ENCODE measurements at places on chromosomes 7 and 10.

- DNase-seq = no peak
These were observed 27.9 kb upstream of the R3HCC1L start for GRCh38 chr10:98106531-98106930.

- no peak for DNase-seq
These were observed 353.6 kb downstream of the CALN1 start for GRCh38 chr7:72058579-72058978.

DNA sequence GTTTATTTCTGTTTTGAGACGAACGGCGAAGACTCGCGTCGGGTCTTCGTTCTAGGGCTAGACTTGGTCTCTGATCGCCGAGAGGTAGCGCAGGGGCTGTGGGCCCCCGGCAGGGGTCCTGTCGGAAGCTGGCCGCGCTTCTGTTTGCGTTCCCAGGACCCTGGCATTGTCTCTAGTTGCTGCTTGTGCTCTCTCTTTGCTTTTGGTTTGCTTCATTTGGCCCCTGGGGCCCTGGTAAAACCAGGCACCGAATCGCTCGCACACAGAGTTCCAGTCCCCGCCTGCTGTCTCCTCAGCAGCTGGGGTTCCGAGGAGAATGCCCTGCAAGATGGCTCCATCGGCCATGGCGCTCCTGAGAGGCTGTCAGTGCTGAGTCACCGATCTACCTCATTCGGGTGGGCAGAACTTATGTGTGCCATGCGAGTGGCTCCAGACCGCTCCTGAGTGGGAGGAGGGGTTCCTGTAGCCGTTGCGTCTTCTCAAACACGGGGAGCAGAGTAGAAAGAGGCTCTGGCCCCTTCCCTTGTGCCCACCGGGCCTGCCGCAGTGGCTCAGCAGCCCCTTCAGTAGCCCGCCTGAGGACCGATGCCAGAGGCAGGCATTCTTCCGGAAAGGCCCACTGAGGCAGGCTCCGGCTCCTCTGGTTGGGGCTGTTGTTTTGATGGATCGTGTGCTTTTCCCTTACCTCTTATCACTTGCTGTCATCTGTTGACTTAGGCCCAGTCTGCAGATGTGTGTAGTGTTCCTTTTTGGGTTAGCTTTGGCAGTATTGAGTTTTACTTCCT is 826 bp downstream of the CHPF2 start:
- peak; percentile 57 for DNase-seq

DNA sequence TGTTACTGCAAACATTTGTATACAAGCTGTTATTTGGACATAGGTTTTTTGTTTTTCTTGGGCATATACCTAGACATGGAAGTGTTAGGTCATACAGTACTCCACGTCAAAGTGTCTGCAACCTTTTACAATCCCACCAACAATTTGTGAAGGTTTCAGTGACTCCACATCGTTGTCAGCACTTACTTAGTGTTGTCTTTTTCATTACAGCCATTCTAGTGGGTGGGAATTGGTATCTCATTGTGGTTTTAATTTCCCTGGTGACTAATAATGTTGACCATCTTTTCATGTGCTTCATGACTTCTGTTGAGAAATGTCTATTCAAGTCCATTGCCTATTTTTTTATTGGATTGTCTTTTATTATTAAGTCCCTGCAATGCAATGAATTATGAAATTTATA is 95.0 kb downstream of the UBE3C start:
- no peak for DNase-seq

DNA sequence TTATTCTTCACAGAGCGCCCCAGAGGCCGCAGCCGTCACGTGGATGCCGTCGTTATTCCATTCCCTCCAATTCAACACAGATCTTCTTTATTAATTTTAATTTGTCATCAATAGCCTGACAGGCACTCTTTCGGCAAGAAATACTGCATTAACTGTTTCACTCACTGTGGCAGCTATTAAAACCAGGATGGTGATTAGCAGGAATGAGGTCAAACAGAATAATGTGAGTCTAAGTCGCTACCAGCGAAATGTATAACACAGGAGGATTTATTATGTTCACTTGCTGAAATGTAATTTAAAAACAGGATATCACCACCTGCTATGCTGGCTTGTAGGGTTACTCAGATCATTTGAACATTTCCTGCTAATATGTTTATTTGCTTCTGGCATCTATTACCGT is 74.2 kb upstream of the MGMT start:
- DNase-seq = no peak

DNA sequence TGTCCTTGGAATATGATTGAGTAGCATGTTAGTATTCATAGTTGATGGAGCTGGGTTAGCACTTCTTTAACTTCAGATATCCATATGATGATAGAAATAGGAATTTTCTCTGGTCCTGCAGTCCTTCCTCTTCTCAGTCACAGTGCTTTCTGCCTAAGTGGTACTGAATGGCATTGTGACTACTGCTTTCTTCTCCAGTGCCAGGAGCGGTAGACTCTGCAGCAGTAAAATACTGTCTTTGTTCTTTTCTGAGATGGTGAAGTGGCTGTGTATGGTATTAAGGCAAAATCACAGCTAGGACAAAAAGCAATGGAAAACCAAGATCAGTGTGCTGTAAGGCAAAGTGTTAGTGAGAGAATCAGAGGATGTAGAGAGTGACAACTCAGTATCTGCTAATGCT is 46.6 kb downstream of the C1GALT1 start:
- no peak for DNase-seq

DNA sequence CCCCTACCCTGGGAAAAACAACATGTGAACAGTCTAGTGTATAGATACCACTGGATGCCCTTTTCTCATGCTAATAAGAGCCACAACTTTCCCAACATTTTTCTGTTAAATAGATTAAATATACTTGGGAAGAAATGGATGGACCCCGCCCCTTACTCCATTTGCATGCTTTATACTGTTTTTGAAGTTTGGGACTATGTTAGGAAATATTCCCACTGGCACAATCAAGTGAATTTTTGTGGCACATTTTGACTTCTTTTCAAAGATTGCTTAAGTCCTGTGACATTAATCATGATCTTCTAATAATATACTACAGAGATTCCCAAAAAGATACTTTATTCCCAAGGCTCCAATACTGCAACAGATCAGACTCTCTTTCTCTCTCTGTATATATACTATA is 216.6 kb downstream of the TWIST1 start:
- no peak for DNase-seq

- DNase-seq = peak; percentile 11
These were observed at the start of gene APBB1IP for GRCh38 chr10:26437637-26438461. TSS of gene APBB1IP (plus strand) at chr10:26438341. CDS start at chr10:26492327, 53,986 bp downstream.

GRCh38 chr10:106582291-106582690 is 582.2 kb downstream of the SORCS1 start:
- no peak for DNase-seq

DNA sequence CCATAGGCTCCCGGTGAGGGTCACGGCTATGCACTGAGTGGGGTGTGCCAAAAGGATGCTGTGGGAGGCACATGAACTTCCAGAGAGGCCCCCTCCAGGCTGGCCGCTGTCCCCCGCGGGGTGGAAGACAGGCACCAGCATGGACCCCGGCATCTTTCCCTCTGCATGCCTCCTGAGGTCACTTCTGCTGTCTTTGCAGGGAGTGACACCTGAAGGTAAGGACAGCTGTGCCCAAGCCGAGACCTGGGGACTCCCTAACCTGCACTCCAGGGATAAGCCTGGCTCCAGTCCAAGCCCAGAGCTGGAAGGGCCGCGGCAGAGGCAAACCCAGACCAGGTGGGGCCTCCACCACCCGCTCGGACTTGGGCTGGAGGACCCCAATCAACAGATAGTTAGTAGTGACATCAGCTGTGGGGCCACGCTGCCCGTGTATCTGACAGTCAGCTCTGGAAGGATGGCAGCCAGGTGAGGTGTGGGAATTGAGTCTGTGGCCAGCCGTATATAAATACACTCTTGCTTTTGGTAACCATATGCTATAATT is 340.7 kb upstream of the MKI67 start:
- no peak for DNase-seq

DNA sequence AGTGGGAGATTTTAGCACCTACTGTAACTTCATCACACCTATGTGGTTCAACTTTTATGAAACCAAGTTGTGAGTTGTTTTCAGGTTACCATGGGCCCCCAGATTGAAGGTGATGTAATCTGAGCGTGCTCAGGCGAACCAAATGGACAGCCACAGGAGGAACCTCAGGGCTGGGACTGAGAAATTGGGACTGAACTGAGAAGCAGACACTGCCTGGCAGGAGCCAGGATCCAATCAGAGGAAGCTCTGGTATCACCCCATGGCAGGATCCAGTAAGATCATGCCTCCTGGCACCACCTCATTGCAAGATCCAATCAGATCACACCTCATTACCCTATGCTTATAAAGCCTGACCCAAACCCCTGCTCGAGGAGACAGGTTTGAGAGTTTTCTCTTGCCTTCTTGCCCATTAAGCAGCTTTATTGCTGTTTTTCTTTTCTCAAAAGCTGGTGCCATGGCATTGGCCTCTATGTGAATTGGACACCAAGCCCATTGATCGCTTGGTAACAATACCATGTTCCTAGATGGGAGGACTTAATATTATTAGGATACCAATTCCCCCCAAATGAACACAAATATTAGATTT is 43.2 kb upstream of the GDF10 start:
- DNase-seq = no peak

GRCh38 chr10:17793823-17794644 is 15.1 kb upstream of the MRC1 start:
- DNase-seq = no peak

DNA sequence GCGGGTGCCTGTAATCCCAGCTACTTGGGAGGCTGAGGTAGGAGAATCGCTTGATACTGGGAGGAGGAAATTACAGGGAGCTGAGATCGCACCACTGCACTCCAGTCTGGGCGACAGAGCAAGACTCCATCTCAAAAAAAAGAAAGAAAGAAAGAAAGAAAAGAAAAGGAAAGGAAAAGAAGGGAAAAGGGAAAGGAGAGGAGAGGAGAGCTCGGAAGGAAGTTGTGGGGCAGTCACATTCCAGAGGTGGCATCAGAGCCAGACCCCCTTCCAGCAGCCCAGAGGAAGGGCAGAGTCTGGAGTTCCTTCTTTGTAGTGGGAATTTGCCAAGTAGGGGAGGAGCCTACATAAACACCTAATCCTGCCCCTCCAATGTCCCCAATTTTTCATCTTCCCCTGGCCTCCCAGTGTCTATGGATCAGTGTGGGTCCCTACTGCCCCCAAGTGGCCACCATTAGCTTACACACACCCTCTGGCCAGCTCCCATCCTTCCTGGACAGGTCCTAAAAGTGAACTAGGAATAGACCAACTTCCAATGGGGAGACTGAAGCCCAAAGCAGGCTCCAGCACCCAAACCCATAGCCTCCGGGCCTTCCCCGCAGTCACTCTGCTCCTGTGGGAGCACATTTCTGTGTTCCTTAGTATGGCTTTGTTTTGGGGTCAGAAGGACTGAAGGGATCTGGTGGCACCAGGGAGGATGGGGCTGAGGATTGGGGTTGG is 39.6 kb upstream of the HSPB1 start:
- no peak for DNase-seq

DNA sequence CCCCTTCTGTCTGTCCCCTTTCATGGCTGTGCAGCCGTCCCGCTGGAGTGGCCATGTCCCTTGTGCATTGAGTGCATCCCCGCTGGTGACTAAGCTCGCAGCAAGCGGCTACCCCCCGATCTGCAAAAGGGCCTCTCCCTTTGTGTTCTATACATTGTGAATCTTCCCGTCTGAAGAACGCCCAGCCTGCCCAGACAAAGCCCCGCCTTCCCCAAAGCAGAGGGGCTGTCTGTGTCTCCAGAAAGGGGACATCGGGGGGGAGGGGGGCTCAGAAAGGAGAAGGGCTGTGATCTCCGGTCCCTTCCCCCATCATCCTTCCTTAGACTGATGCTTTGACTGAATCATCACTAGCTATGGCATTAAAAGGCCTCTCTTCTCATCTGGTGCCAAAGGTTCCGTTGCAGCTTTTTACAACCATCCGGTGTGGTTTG is 11.9 kb downstream of the NPTX2 start:
- no peak for DNase-seq

DNA sequence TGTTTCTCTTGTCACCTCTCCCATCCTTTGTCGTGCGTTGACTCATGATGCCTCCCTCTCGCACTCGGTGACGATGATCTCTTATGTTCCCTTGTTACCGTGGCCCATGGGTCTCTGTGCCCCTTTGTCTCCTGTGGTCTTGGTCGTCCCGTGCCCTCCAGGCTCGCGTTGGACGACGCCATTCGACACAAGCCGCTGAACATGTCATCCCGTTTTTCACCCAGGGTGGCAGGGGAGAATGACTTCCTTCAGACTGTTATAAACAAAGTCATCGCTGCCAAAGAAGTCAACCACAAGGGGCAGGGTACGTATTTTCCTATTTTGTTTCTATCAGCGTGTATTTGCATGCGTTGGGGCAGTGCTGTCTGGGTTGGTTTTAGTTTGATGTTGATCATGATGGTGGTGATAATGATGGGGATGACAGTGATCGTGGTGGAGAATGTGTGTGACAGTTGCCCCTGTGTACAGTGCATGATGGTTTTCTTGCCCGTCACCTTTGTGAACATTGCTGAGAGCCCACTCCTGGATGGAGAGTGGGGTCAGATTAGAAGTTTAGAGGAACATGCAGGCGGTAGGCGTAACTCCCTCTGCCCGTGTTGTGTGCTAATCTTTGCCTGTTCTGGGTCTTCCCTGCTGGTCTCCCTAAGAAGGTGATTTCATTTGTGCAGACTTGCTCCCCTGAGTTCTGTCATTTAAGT is 107.0 kb downstream of the DOCK1 start:
- no peak for DNase-seq

GRCh38 chr10:58776568-58777318 is 264.1 kb downstream of the BICC1 start:
- no peak for DNase-seq

GRCh38 chr7:48438206-48438605 is 266.9 kb downstream of the ABCA13 start:
- DNase-seq = no peak

DNA sequence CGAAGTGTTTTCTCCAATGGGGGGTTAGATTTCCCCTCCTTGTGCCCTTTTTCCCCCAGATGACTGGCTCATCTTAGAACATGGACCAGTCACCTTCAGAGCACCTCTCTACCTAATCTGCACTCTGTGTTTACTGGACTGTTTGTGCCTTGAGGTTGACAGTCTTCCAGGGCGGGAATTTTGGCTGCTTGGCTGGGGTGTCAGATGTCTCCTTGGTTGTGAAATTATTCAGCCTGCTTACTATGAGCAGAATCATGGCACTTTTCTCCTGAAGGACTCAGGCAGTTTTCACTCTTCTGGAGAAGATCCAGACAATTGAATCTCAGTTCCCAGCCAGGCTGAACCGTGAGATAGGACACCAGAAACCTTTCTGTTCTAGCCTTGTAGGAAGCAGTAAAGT is 60.3 kb upstream of the NFKB2 start:
- no peak for DNase-seq

DNA sequence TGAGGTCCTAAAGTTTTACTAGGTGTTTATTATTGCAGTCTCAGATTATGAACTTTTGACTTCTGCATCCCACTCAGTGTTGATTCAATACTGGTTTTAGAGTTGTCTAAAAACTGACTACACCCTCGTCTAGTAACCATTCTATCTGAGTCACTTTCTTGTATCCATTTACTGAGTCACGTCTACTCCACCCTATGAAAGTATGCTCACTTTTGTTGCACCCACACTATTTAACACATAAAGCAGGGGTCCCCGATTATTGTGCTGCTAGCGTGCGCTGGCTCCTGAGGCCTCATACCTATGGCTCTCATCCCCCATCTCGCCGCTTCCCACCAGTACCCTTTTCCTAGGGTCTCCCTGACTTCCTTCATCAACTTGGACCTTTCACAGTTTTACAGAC is 2.0 kb downstream of the SAMD9 start:
- DNase-seq = no peak

All from effector CD4-positive, alpha-beta T cell (primary cell).